ENCODE measurements at places on chromosomes 7 and 10. TPM values are rescaled to one million over a fixed set of nuclear protein-coding genes. Genes with fewer than 3 reads are reported as not detected.
A peak's percentile ranks its signal among the peaks of the same experiment; 100 is the strongest.

- H3K4me3 ChIP-seq = no peak overlapping the region
- no peak for DNase-seq
- no peaks in the 10 kb centered on the region for H3K27me3 ChIP-seq
Measured at GRCh38 chr10:74936577-74937265, 110.3 kb downstream of the KAT6B start.

DNA sequence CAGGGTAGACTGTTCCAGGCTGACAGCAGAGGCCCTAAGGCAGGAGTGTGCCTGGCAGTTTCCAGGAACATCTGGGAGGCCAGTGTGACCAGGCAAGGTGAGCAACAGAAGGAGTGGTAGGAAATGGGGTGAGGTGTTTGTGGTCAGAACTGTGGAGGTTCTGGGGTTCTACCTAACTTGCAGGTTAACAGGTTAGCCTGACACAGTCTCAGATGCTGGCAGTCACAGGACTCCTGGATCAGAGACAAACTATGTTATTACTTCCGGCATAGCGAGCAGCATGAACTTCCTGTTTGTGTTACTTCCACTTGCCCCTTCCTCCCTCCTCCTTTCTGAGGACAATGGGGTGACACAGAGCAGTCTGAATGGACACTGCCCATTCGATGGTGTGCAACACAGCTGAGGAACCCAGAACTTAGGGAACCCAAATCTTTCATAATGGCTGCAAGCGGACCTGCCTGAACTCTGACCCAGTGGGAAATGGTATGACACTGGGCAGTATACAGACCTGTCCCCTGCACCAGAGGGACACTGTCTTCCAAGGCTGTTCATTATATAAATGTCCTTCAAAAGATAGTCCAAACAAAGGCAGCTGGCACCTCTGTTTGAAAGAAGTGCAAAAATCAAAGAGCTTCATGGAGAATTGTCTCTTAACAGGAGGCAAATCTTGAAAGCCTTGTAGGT lies 3.9 kb upstream of the SAR1A start:
- no peaks in the 10 kb centered on the region for H3K27me3 ChIP-seq
- H3K4me1 ChIP-seq = peaks cover 2% of the 10 kb centered on the region
- no peaks in the 10 kb centered on the region for H3K36me3 ChIP-seq
- DNase-seq = no peak
- no peak overlapping the region for H3K4me3 ChIP-seq

- no peak for DNase-seq
- H3K36me3 ChIP-seq = no peaks in the 10 kb centered on the region
- H3K27ac ChIP-seq = no peak overlapping the region
- no peaks in the 10 kb centered on the region for H3K27me3 ChIP-seq
Measured at GRCh38 chr7:158108646-158109293, 478.9 kb downstream of the PTPRN2 start.

DNA sequence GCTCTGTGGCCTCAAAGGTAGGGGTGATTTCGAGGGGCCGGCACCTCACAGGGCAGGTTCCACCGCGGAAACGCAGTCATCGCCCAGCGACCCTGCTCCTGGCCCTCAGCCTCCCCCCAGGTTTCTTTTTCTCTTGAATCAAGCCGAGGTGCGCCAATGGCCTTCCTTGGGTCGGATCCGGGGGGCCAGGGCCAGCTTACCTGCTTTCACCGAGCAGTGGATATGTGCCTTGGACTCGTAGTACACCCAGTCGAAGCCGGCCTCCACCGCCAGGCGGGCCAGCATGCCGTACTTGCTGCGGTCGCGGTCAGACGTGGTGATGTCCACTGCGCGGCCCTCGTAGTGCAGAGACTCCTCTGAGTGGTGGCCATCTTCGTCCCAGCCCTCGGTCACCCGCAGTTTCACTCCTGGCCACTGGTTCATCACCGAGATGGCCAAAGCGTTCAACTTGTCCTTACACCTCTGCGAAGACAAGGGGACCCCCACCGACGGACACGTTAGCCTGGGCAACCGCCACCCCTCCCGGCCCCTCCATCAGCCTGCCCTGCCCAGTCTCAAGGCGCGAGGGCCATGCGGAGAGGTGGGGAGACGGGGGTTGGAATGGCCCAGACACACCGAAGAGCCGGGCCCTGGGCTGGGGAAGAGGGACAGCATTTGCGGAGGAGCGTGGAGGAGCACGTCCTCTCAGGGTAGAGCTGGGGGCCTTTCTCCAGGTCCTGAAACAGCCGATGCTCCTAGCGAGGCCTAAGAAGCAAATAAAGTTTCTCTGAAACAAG lies 6.0 kb downstream of the SHH start:
- peaks cover 5% of the 10 kb centered on the region for H3K27me3 ChIP-seq
- H3K27ac ChIP-seq = no peak overlapping the region
- H3K4me3 ChIP-seq = no peak overlapping the region
- no peaks in the 10 kb centered on the region for H3K36me3 ChIP-seq
- DNase-seq = no peak
- H3K4me1 ChIP-seq = peaks cover 5% of the 10 kb centered on the region

DNA sequence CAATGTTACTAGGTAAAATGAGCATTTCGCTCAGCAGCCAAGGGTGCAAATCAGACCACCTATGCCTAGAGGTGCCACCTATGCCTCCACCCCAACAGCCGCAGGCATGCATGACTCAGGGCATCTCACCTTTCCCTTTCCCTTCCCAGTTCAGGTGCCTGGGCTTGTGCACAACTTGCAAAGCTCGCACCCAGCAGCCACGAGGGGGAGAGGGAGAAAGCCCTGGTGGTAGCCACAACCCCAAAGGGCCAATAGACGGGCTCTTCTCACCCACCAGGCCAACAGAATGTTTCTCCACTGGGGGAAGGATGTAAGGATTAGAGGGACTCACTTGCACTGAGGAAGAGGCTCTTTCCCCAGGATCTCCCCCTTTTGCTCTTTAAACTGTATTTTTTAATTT lies 462.3 kb upstream of the PCDH15 start:
- no peak for DNase-seq
- H3K36me3 ChIP-seq = no peaks in the 10 kb centered on the region
- H3K4me1 ChIP-seq = no peaks in the 10 kb centered on the region
- H3K4me3 ChIP-seq = no peak overlapping the region
- H3K27me3 ChIP-seq = no peaks in the 10 kb centered on the region

- no peak for DNase-seq
- H3K36me3 ChIP-seq = no peaks in the 10 kb centered on the region
- H3K4me1 ChIP-seq = no peaks in the 10 kb centered on the region
Measured at GRCh38 chr7:138941545-138941944, 39.6 kb downstream of the KIAA1549 start.

- H3K4me3 ChIP-seq = no peak overlapping the region
- no peak overlapping the region for H3K27ac ChIP-seq
- H3K4me1 ChIP-seq = no peaks in the 10 kb centered on the region
Measured at GRCh38 chr10:117159390-117159789, 21.3 kb upstream of the VAX1 start.

DNA sequence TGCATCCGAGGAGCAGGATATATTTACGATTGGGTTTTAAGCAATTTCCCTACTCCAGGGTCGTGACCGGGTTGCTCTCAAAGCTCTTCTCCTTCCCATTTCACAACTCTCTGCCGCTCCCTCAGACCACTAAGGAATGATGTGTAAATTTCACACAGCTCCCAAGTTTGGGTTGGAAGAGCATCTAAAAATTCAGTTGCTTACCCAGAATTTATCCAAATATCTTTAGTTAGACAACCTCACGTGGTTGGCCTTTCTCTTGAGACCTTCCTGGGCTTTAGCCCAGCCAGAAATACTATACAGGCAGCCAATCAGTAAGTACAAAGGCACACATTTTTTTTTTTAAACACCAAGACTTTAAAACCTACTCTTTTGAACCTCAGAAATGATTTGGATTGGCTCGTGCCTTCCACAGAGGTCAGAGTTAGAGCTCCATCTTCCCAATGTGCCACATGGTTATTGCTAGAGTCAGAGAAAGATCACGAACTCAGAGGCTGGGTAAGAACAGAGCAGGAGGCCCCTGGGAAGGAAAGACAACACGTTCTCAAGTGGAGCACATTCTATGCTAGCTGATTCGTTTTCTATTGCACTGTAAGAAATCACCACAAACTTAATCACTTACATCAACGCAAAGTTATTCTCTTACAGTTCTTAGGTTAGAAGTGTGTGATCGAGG lies 335.4 kb upstream of the MGMT start:
- no peak overlapping the region for H3K4me3 ChIP-seq
- H3K36me3 ChIP-seq = no peaks in the 10 kb centered on the region
- no peak for DNase-seq
- H3K27ac ChIP-seq = no peak overlapping the region
- H3K4me1 ChIP-seq = no peaks in the 10 kb centered on the region
- no peaks in the 10 kb centered on the region for H3K27me3 ChIP-seq

DNA sequence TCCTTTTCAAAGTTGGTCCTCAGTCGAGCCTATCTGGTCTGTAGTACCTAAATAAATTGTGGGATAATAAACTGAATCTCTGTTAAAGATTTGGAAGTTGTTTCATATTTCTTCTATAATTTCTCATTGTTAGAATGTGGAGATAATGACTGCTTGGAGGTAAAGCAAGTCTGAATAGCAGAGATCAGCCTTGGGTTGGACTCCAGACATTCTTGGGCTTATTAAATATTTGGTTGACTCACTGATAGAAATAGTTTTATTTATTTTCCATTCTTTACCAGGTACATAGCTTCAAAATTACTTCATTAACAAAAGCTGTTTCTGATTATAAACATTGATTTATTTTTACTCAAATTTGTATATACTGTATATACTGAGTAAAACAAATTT lies 34.3 kb downstream of the TPST1 start:
- no peaks in the 10 kb centered on the region for H3K36me3 ChIP-seq
- H3K4me1 ChIP-seq = peaks cover 9% of the 10 kb centered on the region
- no peak overlapping the region for H3K4me3 ChIP-seq
- no peaks in the 10 kb centered on the region for H3K27me3 ChIP-seq
- no peak overlapping the region for H3K27ac ChIP-seq

DNA sequence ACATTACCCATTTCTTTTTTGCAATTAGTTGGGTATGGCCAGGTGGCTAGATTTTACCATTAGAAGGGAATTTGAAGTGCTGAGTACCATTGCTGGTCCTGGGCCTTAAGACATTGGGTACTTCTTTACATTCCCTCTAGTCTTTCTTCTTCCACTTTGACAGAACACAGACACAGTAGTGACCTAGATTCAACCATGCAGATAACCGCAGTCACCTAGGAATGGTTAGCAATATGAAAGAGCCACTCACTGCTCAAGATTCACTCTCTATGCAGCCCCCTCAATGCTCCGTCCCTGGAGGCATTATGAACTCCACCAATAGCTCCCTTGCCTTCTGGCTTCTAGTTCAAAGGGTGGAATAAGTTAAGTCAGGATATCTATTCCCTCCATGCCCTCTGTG lies 16.2 kb upstream of the PON1 start:
- no peak overlapping the region for H3K4me3 ChIP-seq
- DNase-seq = no peak
- no peak overlapping the region for H3K27ac ChIP-seq

- no peak overlapping the region for H3K4me3 ChIP-seq
- no peak for DNase-seq
- H3K4me1 ChIP-seq = no peaks in the 10 kb centered on the region
- no peaks in the 10 kb centered on the region for H3K27me3 ChIP-seq
Measured at GRCh38 chr7:22295402-22296264, 61.3 kb downstream of the RAPGEF5 start.

GRCh38 chr7:44988701-44989100 lies 9.9 kb upstream of the MYO1G start:
- no peaks in the 10 kb centered on the region for H3K36me3 ChIP-seq
- H3K27me3 ChIP-seq = no peaks in the 10 kb centered on the region
- no peak overlapping the region for H3K27ac ChIP-seq
- H3K4me1 ChIP-seq = no peaks in the 10 kb centered on the region

DNA sequence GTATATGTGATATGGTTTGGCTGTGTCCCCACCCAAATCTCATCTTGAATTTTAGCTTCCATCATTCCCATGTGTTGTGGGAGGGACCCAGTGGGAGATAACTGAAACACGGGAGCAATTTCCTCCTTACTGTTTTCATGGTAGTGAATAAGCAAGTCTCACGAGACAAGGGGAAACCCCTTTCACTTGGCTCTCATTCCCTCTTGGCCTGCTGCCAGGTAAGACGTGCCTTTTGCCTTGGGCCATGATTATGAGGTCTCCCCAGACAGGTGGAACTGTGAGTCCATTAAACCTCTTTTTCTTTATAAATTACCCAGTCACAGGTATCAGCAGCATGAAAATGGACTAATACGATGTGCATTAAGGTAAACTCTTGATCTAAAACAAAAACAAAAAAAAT lies 357.1 kb upstream of the AOAH start:
- H3K27me3 ChIP-seq = no peaks in the 10 kb centered on the region
- H3K27ac ChIP-seq = no peak overlapping the region
- no peaks in the 10 kb centered on the region for H3K36me3 ChIP-seq
- H3K4me3 ChIP-seq = no peak overlapping the region
- peak; percentile 24 for DNase-seq

- H3K4me3 ChIP-seq = no peak overlapping the region
- no peaks in the 10 kb centered on the region for H3K36me3 ChIP-seq
- H3K27ac ChIP-seq = no peak overlapping the region
- no peak for DNase-seq
Measured at GRCh38 chr7:103689255-103689654, 243.2 kb upstream of the SLC26A5 start.

GRCh38 chr10:30387646-30388243 lies 38.7 kb upstream of the MTPAP start:
- peaks cover 8% of the 10 kb centered on the region for H3K4me1 ChIP-seq
- no peak overlapping the region for H3K27ac ChIP-seq
- H3K4me3 ChIP-seq = no peak overlapping the region
- no peaks in the 10 kb centered on the region for H3K36me3 ChIP-seq
- no peak for DNase-seq

GRCh38 chr7:56046721-56047445 lies 4.4 kb downstream of the PSPH start:
- H3K4me3 ChIP-seq = no peak overlapping the region
- H3K27me3 ChIP-seq = no peaks in the 10 kb centered on the region
- peaks cover 11% of the 10 kb centered on the region for H3K4me1 ChIP-seq
- DNase-seq = no peak

- peak overlapping the region; percentile 51 for H3K27ac ChIP-seq
- H3K36me3 ChIP-seq = no peaks in the 10 kb centered on the region
- peak overlapping the region; percentile 30 for H3K4me3 ChIP-seq
Measured at GRCh38 chr7:114944745-114945625, 23.1 kb downstream of the MDFIC start.

- H3K36me3 ChIP-seq = no peaks in the 10 kb centered on the region
- no peak for DNase-seq
- no peaks in the 10 kb centered on the region for H3K4me1 ChIP-seq
- no peak overlapping the region for H3K4me3 ChIP-seq
- H3K27ac ChIP-seq = no peak overlapping the region
Measured at GRCh38 chr7:102012941-102013461, 195.6 kb downstream of the CUX1 start.

OPALIN gene
- not detected for polyA plus RNA-seq

GRM8 gene
- 0.58 TPM for polyA plus RNA-seq

INMT gene
- polyA plus RNA-seq = 37.3 TPM

EIF5AL1 gene
- polyA plus RNA-seq = 0.15 TPM

CTAGE6 gene
- 0.13 TPM for polyA plus RNA-seq

CASTOR2 gene
- 1.9 TPM for polyA plus RNA-seq

TLL2 gene
- 0.29 TPM for polyA plus RNA-seq

UCMA gene
- polyA plus RNA-seq = not detected

EN2 gene
- polyA plus RNA-seq = 0.35 TPM

GIMAP5 gene
- polyA plus RNA-seq = 39.7 TPM

All from ovary (tissue), 10 donors.